ENCODE measurements at places on chromosomes 11 and 22. TPM values are rescaled to one million over a fixed set of nuclear protein-coding genes. Genes with fewer than 3 reads are reported as not detected.

SLCO2B1 gene
- 6.7 TPM for total RNA-seq

ARHGAP20 gene
- total RNA-seq: not detected

TCN2 gene
- total RNA-seq: 5.5 TPM

OR5B21 gene
- not detected for total RNA-seq

Measured in A549 treated with CpdA at 1 μM for 4 hours (cell line).